Gastroesophageal sphincter (tissue), 4 donors: ENCODE measurements at places on chromosomes 11 and 22.

DNA sequence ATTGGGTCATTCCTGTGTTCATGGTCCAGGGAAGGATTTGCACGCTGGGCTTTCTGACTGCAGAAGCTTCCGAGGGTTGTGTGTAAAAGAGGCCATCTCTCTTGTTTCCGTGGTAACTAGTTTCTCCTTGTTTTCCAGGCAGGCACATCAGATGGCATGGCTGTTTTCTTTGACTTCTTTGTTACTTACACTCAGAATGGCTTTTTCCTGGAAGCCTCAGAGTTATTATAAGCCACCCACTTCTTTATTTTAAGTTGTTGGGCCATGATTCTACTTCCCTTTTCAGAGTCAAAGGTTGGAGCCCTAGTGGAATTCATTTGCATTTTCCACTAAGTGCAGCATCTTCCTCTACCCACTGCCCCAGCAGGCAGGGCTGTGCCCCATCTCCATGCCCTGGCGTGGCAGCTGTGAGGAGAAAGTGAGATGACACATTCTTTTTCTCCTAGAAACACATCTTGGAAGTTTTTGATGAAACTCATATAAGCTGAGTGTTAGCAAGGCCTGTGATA lies 94.9 kb downstream of the PRR5L start:
- no peak for ATAC-seq

- peak; percentile 25 for ATAC-seq
Measured at GRCh38 chr11:62778441-62778840, 7.2 kb downstream of the TAF6L start.

- no peak for ATAC-seq
Measured at GRCh38 chr11:122023614-122024250, 92.3 kb downstream of the BLID start.

DNA sequence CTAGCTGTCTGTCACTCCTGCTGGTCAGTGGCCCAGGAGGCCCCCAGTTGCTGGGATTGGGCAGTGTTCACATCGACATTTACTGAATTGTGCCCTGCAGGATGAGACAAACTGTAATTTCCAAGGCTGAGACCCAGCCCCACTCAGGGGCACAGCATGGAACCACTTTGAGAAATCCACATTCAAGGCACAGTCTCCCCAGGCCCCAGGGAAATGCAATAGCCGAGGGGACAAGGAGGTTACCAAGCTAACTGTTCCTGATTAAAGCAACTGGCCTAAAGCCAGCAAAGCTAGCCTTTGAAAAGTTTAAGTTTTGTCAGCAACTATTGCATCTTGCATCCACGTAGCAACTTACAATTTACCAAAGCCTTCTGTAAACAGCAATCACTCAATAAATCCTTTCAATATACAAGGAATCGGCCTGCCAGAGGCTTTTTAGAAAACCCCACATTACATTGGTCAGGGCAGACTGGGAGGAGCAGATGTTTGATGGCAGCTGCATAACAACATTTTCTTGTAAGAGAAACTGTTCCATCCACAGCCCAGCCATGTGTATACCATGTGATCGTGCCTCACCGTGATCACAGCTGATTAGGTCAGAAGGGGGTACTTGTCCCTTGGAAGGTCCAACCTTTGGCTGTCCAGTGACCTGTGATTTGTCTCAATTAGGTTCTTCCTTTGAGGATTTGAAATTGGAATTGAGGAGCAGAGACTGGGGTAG lies 103.9 kb downstream of the TENM4 start:
- ATAC-seq: no peak

DNA sequence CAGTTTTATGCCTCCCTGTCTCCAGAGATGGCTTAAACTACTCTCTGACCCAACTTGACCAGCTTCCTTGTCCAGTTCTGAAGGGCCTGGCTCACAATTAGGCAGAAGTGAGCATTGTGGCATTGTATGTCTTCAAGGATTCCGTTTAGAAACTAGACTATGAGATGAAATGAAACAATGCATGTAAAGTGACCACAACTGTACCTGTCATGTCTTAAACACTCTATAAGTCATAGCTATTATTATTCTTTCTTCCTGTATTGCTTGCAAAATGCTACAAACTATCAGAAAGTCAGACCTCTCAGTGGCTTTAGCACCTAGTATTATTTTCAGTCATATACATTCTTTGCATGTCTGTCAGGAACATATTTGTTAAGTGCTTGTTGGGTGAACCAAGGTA lies 127.9 kb upstream of the MTMR2 start:
- ATAC-seq: no peak
